ENCODE measurements at places on chromosomes 2 and 18.
A peak's percentile ranks its signal among the peaks of the same experiment; 100 is the strongest.

DNA sequence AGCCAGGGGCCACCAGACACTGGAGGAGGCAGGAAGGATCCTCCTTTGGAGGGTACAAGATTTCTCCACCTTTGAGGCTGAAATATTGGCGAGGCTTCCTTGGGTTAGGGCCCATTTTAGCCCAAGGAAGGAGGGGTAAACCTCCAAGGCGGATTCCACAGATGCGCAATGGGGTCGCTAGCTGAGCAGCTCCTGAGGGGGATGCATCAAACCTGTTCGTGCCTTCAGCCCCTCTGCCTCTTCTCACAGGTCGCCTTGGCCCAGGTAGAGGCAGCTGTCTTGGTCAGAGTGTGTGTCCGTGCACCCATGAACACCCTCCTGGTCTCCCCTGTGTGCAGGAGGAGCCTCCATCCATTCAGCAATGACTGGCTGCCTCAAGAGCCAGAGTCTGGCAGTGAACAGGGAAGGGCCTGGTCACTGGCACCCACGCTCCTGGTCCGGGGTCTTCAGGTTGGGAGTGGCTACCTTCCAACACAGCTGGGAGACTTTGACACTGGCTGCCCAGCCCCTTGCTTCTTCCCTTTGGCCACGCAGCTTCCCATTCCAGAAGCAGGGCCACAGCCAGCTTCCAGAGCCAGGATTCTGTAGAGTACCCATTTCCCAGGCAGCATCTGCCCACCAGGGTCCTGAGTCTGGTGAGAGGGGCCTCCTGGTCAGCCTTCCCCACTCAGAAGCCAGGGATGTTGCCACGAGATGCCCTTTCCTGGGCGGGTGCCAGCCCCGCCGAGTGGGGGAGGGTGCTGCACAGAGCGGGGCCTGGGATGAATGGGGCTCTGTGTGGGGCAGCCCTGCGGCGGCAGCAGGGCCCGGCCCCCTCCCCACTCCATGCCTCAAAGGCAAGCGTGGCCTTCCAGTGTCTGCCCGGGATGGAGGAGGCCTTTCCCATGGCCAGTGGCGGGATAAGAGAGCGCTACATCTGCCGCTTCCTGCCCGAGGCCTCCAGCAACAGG lies 95.8 kb upstream of the GPC1 start:
- no peaks in the 10 kb centered on the region for H3K36me3 ChIP-seq
- no peak overlapping the region for H3K4me3 ChIP-seq
- no peak for DNase-seq

- no peaks in the 10 kb centered on the region for H3K36me3 ChIP-seq
- H3K4me1 ChIP-seq = no peaks in the 10 kb centered on the region
- DNase-seq = no peak
- H3K27me3 ChIP-seq = no peaks in the 10 kb centered on the region
Measured at GRCh38 chr2:59806486-59806885, 747.0 kb downstream of the BCL11A start.

GRCh38 chr2:84257831-84258230 lies 201.2 kb downstream of the SUCLG1 start:
- H3K4me3 ChIP-seq = no peak overlapping the region
- H3K4me1 ChIP-seq = no peaks in the 10 kb centered on the region
- no peak overlapping the region for H3K27ac ChIP-seq
- DNase-seq = peak; percentile 87
- H3K36me3 ChIP-seq = no peaks in the 10 kb centered on the region

- no peaks in the 10 kb centered on the region for H3K36me3 ChIP-seq
- no peaks in the 10 kb centered on the region for H3K4me1 ChIP-seq
- peak; percentile 52 for DNase-seq
- H3K27ac ChIP-seq = peak overlapping the region; percentile 95
- no peaks in the 10 kb centered on the region for H3K27me3 ChIP-seq
Measured at GRCh38 chr18:25350489-25351251, 1.3 kb downstream of the ZNF521 start.

DNA sequence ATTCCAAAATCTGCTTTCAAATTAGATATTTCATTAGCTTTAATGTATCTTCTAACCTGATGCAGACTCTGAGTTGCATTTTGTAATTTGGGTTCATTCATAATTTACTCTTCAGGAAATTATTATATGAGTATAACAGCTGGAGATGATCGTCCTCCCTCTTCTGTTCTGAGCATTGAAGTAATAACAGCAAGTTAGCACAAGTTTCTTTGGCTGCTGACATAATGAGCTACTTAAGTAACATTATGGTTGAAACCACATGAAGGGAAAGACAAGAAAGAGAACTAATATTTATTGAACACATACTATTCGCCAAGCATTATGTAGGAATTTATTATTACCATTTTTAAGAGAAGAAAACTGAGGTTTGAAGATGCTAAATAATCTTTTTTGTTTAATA lies 75.1 kb downstream of the CPO start:
- no peak for DNase-seq
- no peak overlapping the region for H3K4me3 ChIP-seq
- H3K36me3 ChIP-seq = no peaks in the 10 kb centered on the region
- no peaks in the 10 kb centered on the region for H3K4me1 ChIP-seq
- H3K27me3 ChIP-seq = no peaks in the 10 kb centered on the region
- H3K27ac ChIP-seq = no peak overlapping the region

GRCh38 chr18:1173593-1173992 lies 268.9 kb downstream of the ADCYAP1 start:
- no peaks in the 10 kb centered on the region for H3K27me3 ChIP-seq
- no peak overlapping the region for H3K27ac ChIP-seq
- no peak overlapping the region for H3K4me3 ChIP-seq
- no peak for DNase-seq

DNA sequence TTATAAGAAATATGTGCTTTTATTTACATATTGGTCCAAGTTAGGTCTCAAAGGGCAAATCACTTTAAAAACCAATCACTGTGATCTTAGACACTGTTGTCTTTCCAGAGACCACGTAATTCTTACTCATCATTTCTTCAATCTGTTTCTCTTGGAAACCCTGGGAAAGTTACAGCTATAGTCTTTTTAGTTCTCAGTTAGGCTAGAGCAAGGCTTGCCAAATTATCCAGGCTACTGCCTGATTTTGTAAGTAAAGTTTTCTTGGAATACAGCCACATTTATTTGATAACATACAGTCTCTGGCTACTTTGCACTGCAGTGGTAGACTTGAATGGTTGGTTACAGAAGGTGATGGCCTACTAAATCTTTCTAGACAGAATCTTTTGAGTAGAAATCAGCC lies 106.0 kb downstream of the KIAA1328 start:
- no peak overlapping the region for H3K27ac ChIP-seq
- H3K36me3 ChIP-seq = peaks cover 5% of the 10 kb centered on the region
- H3K27me3 ChIP-seq = no peaks in the 10 kb centered on the region
- no peaks in the 10 kb centered on the region for H3K4me1 ChIP-seq

DNA sequence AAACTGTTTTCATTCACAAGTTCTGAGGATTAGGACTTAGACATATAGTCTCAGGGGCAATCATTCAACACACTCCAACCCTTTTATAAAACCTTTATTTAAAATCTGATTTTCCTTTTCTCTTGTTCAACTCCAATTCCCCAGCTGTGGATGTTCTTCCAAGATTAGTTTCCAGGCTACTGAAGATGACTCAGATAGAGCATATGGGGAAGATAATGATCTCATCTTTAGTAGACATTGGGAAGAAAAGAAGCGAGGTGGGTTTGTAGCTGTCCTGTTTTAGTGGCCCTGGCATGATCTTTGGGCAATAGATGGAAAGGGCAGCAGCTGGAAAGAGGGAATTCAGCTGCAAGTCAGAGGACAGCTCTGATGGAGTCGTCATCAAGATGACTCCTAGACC lies 247.7 kb upstream of the CCDC68 start:
- DNase-seq = no peak
- no peaks in the 10 kb centered on the region for H3K27me3 ChIP-seq
- H3K4me3 ChIP-seq = no peak overlapping the region
- no peaks in the 10 kb centered on the region for H3K36me3 ChIP-seq

GRCh38 chr2:28452534-28453081 lies 43.3 kb upstream of the PLB1 start:
- H3K27ac ChIP-seq = no peak overlapping the region
- no peak overlapping the region for H3K4me3 ChIP-seq
- no peaks in the 10 kb centered on the region for H3K27me3 ChIP-seq
- no peaks in the 10 kb centered on the region for H3K4me1 ChIP-seq

DNA sequence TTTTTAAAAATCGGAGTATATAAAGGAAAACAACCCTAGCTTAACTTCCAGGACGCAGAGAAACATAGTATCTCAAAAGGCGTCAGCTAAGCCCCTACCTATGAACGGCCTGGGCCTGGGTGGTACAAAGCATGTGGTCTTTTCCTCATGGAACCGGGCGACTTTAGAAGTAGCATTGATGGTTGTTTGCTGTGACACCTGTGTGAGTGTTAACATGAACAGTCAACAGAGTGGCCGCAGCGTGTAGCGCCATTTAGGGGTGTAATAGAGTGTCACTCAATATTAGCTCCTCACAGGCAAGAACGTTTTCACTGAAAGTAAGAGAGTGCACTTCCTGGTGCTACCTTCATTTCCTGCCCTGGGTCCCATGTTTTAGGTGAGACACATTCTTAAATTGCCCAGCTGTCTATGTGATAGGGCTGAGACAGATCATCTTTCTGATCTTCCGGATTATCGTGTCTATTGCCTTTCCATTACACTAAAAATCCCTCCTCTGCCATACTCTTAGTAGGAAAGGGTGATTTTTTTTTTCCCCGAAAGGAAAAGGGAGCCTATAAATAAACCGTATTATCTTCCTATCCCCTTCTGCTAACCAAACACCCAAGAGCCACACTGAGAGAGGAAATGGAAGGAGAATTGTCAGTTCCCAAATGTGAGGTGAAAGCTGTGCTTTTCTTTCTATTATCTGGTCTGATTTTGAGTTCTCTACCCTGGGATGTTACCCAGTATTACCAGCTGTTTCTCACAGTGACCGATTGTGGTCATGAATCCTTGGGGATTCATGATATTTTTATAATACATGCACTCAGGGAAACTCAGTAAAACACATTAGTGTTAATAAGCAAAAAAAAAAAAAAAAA lies 1.3 kb downstream of the GORASP2 start:
- peak; percentile 23 for DNase-seq
- no peaks in the 10 kb centered on the region for H3K27me3 ChIP-seq
- H3K4me3 ChIP-seq = peak overlapping the region; percentile 86
- H3K27ac ChIP-seq = peak overlapping the region; percentile 86
- H3K4me1 ChIP-seq = peaks cover 3% of the 10 kb centered on the region
- H3K36me3 ChIP-seq = peaks cover 6% of the 10 kb centered on the region

DNA sequence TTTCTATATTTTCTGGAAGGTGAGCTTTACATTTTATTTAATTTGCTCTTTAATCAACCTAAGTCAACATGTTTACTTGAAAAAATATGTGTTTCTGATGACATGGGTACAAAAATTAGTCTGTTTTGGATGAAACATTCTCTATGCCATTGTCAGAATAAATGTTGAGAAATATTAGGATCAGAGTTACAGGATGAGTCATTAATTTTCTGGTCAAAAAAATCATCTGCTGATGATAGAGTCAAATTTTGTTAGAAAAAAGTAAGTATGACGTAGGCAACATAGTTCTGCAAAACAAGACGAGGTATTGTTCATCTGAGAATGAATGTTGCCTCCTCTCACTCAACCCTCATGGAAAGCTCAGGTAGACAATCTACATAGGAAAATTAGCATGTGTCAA lies 107.6 kb upstream of the CAVIN2 start:
- H3K4me3 ChIP-seq = no peak overlapping the region
- H3K27ac ChIP-seq = no peak overlapping the region
- no peaks in the 10 kb centered on the region for H3K4me1 ChIP-seq
- no peak for DNase-seq
- H3K36me3 ChIP-seq = no peaks in the 10 kb centered on the region

GRCh38 chr2:217512259-217512658 lies 490.5 kb downstream of the TNS1 start:
- H3K4me1 ChIP-seq = peaks cover 5% of the 10 kb centered on the region
- no peak for DNase-seq
- no peak overlapping the region for H3K27ac ChIP-seq

- H3K4me1 ChIP-seq = no peaks in the 10 kb centered on the region
- H3K27ac ChIP-seq = no peak overlapping the region
- no peak for DNase-seq
- H3K36me3 ChIP-seq = no peaks in the 10 kb centered on the region
- no peaks in the 10 kb centered on the region for H3K27me3 ChIP-seq
Measured at GRCh38 chr2:123245156-123245555, 779.9 kb upstream of the CNTNAP5 start.

DNA sequence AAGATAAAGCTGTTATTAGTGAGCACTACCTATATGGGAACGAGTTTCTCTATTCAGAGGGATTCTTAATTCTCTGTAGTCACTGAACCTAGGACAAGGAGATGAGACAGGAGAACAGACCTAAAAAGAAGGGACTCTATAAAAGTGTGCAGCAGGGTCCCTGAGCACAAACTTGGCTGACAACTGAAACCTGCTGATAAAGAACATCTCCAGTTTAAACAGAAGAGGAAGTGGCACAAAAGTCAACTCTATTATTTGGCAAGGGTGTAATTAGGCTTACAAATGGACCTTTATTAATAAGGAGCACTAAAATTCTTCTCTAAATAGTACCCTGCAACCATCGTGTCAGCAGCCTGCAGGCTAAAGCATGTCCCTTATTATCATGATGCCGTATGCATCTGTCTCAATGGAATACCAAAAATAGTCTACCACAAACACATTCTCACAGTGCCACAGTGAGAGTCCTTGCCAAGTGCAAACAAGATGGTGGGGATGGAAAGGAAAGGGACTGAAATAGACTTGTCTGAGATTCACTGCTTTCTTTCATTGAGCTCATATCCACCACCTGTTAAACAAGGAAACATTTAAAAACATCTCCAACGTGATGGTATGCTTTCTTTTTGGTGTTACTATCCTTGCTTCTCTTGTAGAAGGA lies 260.2 kb downstream of the INSIG2 start:
- H3K4me1 ChIP-seq = no peaks in the 10 kb centered on the region
- H3K4me3 ChIP-seq = no peak overlapping the region
- no peaks in the 10 kb centered on the region for H3K36me3 ChIP-seq
- no peaks in the 10 kb centered on the region for H3K27me3 ChIP-seq
- no peak for DNase-seq

GRCh38 chr2:43361286-43361685 lies 134.9 kb upstream of the ZFP36L2 start:
- H3K4me3 ChIP-seq = no peak overlapping the region
- H3K27ac ChIP-seq = no peak overlapping the region
- no peak for DNase-seq

DNA sequence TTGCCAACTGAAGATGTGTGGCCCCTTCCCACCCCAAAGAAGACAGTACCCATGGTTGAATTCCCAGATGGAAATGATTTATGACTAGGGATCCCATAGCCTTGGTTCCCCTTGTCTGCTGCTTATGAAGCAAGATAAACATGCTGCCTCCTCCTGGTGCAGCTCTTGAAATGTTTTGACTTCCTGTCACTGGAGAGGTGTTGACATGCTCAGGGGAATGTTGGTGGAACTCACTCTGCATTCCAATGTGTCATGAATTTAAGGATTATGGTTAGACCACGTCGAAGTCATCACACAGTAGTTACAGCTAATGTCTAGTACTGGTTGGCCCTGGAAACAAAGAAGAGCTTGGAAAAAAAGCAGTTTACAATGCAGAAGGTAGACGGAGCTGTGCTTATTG lies 69.0 kb upstream of the FAM110C start:
- H3K27ac ChIP-seq = no peak overlapping the region
- H3K36me3 ChIP-seq = no peaks in the 10 kb centered on the region
- DNase-seq = no peak
- no peak overlapping the region for H3K4me3 ChIP-seq
- no peaks in the 10 kb centered on the region for H3K4me1 ChIP-seq

- H3K4me3 ChIP-seq = no peak overlapping the region
- no peak overlapping the region for H3K27ac ChIP-seq
- H3K36me3 ChIP-seq = no peaks in the 10 kb centered on the region
- H3K27me3 ChIP-seq = no peaks in the 10 kb centered on the region
- H3K4me1 ChIP-seq = no peaks in the 10 kb centered on the region
Measured at GRCh38 chr2:49812730-49813129, 658.4 kb upstream of the FSHR start.
